ENCODE measurements at places on chromosomes 3 and 15. TPM values are rescaled to one million over a fixed set of nuclear protein-coding genes. Genes with fewer than 3 reads are reported as not detected.

Gene MYRIP
- not detected for total RNA-seq

Gene MESP2
- total RNA-seq = not detected

Gene ZNF385D
- not detected for total RNA-seq

Gene GOLGA8T
- 2.6 TPM for total RNA-seq

Gene DNAH12
- 0.30 TPM for total RNA-seq

Gene SERINC4
- 0.17 TPM for total RNA-seq

Gene AQP9
- 0.20 TPM for total RNA-seq

Gene SMC4
- 189 TPM for total RNA-seq

Gene TRPM1
- not detected for total RNA-seq

Gene SV2B
- 0.20 TPM for total RNA-seq

Gene AGBL1
- total RNA-seq = not detected

GRCh38 chr3:131020122-131020693, 6.4 kb downstream of the ASTE1 start:
- no peak for DNase-seq
- no peaks in the 10 kb centered on the region for H3K27me3 ChIP-seq
- peaks cover 43% of the 10 kb centered on the region for H3K36me3 ChIP-seq

DNA sequence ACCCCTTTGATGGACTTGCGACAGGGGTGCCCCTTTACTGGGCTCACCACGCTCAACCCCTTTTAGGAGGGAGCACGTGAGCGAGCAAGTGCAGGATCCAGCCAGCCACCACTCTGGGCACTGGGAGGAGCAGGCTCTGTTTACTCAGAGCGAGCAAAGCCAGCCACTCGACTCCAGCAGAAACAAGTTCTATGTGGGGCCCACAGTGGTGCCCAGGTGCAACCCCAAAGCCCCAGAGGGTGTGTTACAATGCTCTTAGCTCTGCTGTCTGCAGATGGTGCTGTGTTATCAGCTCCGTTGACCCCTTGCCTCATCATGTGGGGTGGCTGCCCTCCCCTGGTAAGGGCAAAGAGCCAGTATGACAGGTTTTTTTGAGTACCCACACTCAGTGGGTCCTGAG, 120.3 kb upstream of the SUCLG2 start:
- H3K27ac ChIP-seq = no peak overlapping the region
- no peak for DNase-seq
- no peak overlapping the region for H3K4me3 ChIP-seq
- no peaks in the 10 kb centered on the region for H3K4me1 ChIP-seq
- H3K27me3 ChIP-seq = no peaks in the 10 kb centered on the region
- H3K36me3 ChIP-seq = peaks cover 13% of the 10 kb centered on the region

- no peaks in the 10 kb centered on the region for H3K36me3 ChIP-seq
- H3K27me3 ChIP-seq = no peaks in the 10 kb centered on the region
- H3K27ac ChIP-seq = no peak overlapping the region
- DNase-seq = no peak
- no peak overlapping the region for H3K4me3 ChIP-seq
Measured at GRCh38 chr3:192935441-192935840, 17.8 kb upstream of the MB21D2 start.

DNA sequence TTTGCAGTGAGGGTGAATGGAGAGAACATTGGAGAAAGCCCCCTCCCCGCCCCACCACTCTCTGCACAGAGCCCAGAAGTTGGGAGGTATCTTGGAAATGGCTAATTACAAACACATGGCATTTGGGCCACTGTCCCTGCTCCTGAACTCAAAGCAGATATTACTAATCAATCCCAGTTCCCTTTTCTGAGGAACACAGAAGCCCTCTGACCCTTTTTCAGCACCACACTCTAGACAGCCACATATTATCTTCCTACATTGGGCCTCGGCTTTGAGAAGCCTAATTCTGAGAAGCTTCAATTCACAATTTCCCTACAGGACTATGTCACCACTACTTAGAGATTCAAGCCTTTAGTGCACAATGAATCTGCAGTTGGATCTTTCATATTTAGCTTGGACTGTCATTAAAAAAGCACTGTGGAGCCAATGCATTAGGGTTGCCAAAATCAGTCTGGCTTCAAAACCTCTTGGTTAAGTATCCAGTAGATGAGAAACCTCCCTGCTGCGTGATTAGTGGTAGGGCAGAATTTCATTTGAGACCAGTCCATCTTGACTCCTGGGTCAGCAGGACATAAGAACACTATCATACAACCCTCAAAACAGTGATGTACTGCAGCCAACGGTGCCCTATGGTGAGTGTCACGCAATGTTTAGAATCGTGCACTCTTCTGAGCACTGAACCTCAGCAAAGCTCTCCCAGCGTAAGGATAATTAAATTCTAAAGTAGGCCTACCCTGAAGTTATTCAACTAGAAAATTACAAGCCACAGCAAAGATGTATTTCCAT, 26.1 kb downstream of the MGLL start:
- no peak for DNase-seq
- peaks cover 21% of the 10 kb centered on the region for H3K27me3 ChIP-seq
- H3K27ac ChIP-seq = no peak overlapping the region
- H3K36me3 ChIP-seq = peaks cover 2% of the 10 kb centered on the region
- no peak overlapping the region for H3K4me3 ChIP-seq
- H3K4me1 ChIP-seq = peaks cover 21% of the 10 kb centered on the region

DNA sequence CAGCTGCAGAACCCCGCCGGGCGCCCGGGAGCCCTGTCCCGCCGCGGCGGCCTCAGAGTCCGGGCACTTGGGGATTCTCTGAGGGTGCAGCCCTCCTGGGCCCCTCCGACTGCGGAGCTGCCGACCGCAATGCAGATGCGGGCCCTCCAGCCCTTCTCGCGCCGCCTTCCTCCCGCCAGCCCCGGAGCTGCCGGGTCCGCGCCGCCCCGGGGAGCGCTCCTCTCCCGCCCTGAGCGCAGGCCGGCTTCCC, 320 bp upstream of the ACAN start:
- H3K4me3 ChIP-seq = no peak overlapping the region
- H3K27me3 ChIP-seq = peaks cover 60% of the 10 kb centered on the region
- H3K36me3 ChIP-seq = no peaks in the 10 kb centered on the region
- no peak for DNase-seq
- peaks cover 3% of the 10 kb centered on the region for H3K4me1 ChIP-seq

- no peak overlapping the region for H3K27ac ChIP-seq
- H3K27me3 ChIP-seq = no peaks in the 10 kb centered on the region
- H3K36me3 ChIP-seq = peaks cover 8% of the 10 kb centered on the region
- peaks cover 8% of the 10 kb centered on the region for H3K4me1 ChIP-seq
Measured at GRCh38 chr3:28280781-28281180, 39.4 kb downstream of the CMC1 start.

DNA sequence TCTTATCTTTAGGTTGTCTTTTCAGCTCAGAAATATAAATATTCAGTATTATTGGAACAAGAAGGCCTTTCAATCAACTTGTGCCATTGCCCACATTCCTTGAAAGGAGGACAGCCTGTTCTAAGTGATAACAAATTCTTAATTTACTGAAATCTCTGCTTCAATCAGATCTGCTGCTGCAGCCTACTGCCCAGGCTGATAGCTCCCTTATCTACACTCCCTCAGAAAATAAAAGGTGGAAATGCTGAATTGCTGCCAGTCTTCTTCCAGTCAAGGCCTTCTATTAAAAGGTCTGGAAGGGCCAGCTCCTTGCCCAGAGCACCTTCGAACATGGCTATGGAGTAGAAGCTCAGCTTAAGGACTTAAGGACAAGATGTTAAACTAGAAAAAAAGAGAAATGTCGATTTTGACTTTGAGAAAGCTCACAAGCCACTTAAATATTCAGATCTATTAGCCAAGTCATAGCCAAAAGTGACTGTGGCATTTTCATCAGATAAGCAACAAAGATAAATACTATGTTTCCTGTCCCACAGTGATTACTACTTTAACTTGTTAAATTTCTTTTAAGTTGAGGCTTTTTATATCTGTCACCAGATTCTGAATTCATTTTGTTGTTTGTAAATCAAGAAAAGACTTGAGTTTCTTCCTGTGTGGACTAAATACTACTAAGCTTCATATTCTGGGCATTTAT, 480.5 kb upstream of the CBLB start:
- DNase-seq = no peak
- H3K4me3 ChIP-seq = no peak overlapping the region
- peaks cover 6% of the 10 kb centered on the region for H3K36me3 ChIP-seq
- peaks cover 3% of the 10 kb centered on the region for H3K4me1 ChIP-seq
- H3K27ac ChIP-seq = no peak overlapping the region

GRCh38 chr3:127501177-127501576, 89.4 kb downstream of the TPRA1 start:
- no peak for DNase-seq
- H3K27me3 ChIP-seq = peaks cover 42% of the 10 kb centered on the region
- H3K27ac ChIP-seq = no peak overlapping the region
- no peaks in the 10 kb centered on the region for H3K4me1 ChIP-seq
- no peak overlapping the region for H3K4me3 ChIP-seq

DNA sequence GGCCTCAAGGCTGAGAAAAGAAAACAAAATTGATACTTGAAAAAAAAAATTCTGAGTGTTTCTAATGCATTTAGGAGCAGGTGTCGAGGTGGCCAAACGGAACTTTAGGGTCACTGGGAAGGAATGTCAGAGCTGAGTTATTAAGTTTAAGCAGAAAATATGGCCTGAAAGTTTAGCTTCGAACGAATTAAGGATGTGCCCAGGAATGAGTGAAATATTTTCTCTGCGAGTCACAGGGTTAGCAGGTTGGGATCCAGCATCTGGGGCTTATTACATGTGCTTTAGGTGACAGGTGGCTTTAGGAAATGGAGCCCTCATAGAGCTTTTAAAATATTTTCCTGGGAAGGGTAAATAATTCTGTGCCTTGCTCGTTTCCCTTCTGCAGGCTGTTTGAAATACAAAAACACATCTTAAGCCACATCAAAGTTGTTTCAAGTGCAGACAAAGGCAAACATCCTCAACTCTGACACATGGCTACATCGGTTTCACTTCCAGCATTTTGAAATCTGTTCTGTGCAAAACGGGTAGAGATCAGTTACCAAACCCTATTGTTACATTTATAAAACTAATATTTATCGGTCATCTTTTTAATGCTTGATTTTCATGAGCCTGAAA, 143.1 kb upstream of the ARRDC4 start:
- no peaks in the 10 kb centered on the region for H3K36me3 ChIP-seq
- no peak overlapping the region for H3K27ac ChIP-seq
- no peaks in the 10 kb centered on the region for H3K4me1 ChIP-seq
- no peaks in the 10 kb centered on the region for H3K27me3 ChIP-seq

- H3K27ac ChIP-seq = no peak overlapping the region
- H3K36me3 ChIP-seq = no peaks in the 10 kb centered on the region
- no peaks in the 10 kb centered on the region for H3K4me1 ChIP-seq
- H3K27me3 ChIP-seq = no peaks in the 10 kb centered on the region
Measured at GRCh38 chr3:98809557-98809956, 46.4 kb downstream of the ST3GAL6 start.

GRCh38 chr3:62929771-62930170, 54.6 kb upstream of the CADPS start:
- DNase-seq = no peak
- H3K4me3 ChIP-seq = no peak overlapping the region
- no peak overlapping the region for H3K27ac ChIP-seq
- H3K27me3 ChIP-seq = no peaks in the 10 kb centered on the region
- no peaks in the 10 kb centered on the region for H3K4me1 ChIP-seq

- H3K4me1 ChIP-seq = peaks cover 49% of the 10 kb centered on the region
- H3K36me3 ChIP-seq = peaks cover 14% of the 10 kb centered on the region
- no peak overlapping the region for H3K27ac ChIP-seq
- no peak for DNase-seq
- peak overlapping the region; percentile 12 for H3K4me3 ChIP-seq
- H3K27me3 ChIP-seq = peaks cover 9% of the 10 kb centered on the region
Measured at GRCh38 chr3:59775761-59776325, 726.0 kb upstream of the CFAP20DC start.

- H3K4me1 ChIP-seq = peaks cover 21% of the 10 kb centered on the region
- no peaks in the 10 kb centered on the region for H3K36me3 ChIP-seq
- peak overlapping the region; percentile 93 for H3K27ac ChIP-seq
- no peaks in the 10 kb centered on the region for H3K27me3 ChIP-seq
- no peak for DNase-seq
- peak overlapping the region; percentile 35 for H3K4me3 ChIP-seq
Measured at GRCh38 chr3:196192524-196193051, 18.6 kb downstream of the ZDHHC19 start.

DNA sequence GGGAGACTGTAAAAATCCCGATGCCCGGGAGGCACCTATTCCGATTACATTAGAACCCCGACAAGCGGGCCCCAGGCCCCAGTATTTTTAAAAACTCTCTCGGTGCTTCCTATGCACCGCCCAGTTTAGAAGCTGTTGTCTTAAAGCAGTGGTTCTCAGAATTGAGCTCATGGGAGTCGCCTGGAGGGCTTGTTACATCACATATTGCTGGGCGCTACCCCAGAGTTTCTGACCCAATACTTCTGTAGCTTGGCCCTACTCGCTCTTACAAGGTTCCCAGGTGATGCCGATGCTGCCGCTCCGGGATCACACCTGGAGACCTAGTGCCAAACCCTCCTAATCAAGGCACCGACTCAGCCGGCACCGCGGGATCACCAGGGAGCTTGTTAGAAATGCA, 35.2 kb downstream of the CPN2 start:
- H3K36me3 ChIP-seq = peaks cover 2% of the 10 kb centered on the region
- no peak overlapping the region for H3K27ac ChIP-seq
- H3K27me3 ChIP-seq = peaks cover 72% of the 10 kb centered on the region
- peaks cover 21% of the 10 kb centered on the region for H3K4me1 ChIP-seq

DNA sequence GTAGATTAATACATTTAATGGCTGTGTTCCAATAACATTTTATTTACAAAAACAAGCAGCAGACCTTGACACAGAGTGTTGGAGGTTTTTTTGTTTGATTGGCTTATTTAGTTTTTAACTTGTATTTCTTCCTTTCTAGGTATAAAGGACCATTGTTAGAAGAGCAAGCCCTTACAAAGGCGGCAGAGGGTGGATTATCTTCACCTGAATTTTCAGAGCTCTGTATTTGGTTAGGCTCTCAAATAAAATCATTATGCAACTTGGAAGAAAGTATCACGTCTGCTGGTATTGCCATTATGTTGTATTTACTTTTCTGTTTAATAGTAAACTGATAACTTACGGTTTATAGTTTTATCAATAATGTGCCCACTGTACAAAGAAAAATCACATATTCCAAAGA, 10.0 kb downstream of the FAM98B start:
- peaks cover 14% of the 10 kb centered on the region for H3K4me1 ChIP-seq
- peaks cover 2% of the 10 kb centered on the region for H3K36me3 ChIP-seq
- H3K27ac ChIP-seq = no peak overlapping the region
- H3K4me3 ChIP-seq = no peak overlapping the region
- no peak for DNase-seq
- H3K27me3 ChIP-seq = no peaks in the 10 kb centered on the region

DNA sequence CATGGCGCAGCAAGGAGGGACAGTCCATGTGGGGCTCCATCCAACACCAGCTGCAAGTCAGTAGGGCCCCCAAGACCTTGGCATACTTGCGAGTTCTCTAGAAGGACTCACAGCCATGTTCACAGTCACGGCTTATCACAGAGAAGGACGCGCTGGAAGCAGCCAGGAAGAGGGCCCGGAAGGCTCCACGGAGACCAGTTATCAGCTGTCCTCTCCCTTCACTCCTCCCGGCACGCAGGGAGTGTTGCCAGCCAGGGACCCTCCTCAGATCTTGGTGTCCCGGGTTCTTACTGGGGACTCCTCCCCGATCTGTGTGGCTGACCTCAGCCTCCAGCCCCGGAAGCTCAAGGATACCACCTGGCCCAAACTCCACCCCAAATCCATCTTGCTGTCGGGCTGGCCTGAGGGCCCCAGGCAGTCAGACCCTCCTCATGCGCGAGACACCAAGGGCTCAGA, 68.0 kb downstream of the SLTM start:
- H3K4me1 ChIP-seq = peaks cover 10% of the 10 kb centered on the region
- peak overlapping the region; percentile 19 for H3K4me3 ChIP-seq
- H3K36me3 ChIP-seq = no peaks in the 10 kb centered on the region
- DNase-seq = no peak
- no peak overlapping the region for H3K27ac ChIP-seq

GRCh38 chr3:164848923-164849322, 229.4 kb downstream of the SI start:
- H3K27me3 ChIP-seq = no peaks in the 10 kb centered on the region
- no peaks in the 10 kb centered on the region for H3K4me1 ChIP-seq
- no peak overlapping the region for H3K27ac ChIP-seq
- no peak for DNase-seq
- H3K4me3 ChIP-seq = no peak overlapping the region

All from activated naive CD8-positive, alpha-beta T cell treated with anti-CD3 and anti-CD28 coated beads, Interleukin-2, amount 10 ng/mL, durations not matched to agents 7 days and 5 days (primary cell).